Mucosa of gallbladder (tissue), 1 donor: ENCODE measurements at places on chromosomes 11 and 22.

GRCh38 chr11:128379587-128380580 lies 207.5 kb downstream of the ETS1 start:
- no peak for DNase-seq

DNA sequence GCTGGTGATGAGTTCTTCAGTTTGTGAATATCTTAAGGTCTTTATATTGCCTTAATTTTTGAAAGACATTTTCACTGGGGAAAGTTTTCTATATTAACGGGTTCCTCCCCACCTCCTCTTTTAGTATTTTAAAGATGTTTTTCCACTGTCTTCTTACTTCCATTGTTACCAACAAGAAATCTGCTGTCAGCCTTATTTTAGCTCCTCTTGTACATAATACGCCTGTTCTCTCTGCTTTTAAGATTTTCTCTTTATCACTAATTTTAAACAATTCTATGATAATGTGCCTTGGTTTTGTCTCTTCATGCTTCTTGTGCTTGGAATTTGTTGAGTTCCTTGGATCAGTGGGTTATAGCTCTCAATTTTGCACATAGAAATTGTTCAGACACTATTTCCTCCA lies 280.4 kb downstream of the DCDC1 start:
- no peak for DNase-seq

- no peak for DNase-seq
Measured at GRCh38 chr11:36412781-36413383, 97.2 kb downstream of the TRAF6 start.

GRCh38 chr11:125918140-125918840 lies 14.0 kb downstream of the DDX25 start:
- DNase-seq, result no peak
